Stimulated activated CD8-positive, alpha-beta memory T cell treated with anti-CD3 and anti-CD28 coated beads, Interleukin-15, amount 100 ng/mL, for 4 hours (primary cell): ENCODE measurements at places on chromosomes 12 and 14.

DNA sequence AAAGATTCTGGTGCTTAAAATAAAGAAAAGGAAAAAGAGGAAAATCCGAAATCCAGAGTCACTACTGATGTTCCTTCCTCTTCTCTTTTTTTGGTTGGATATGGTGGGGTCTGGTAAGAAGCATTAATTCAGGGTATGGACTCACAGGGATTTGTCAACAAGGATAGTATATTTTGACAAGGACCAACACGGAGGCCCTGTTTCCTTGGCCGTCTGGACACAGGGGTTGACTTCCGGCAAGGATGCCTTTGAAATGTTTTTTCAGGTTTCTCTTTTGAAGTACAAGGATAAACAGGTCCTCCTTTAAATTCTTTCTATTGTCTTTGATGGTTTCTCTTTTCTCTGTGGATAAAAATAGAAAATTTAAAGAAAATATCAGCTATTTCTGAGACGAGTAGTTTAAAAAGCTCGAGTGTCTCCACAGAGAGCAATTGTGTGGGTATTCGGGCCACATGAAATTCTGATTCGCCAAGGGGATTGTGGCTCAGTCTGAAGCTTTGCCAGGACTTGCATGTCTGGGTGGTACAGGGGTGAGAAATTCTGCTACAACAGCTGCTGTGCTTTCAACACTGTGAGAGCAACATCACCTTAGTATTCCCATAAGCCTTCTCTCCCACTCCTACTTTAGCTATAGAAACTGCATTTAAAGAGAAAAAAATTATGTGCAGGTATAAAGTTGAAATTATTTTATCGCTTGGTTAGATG lies 88.5 kb upstream of the CSRP2 start:
- DNase-seq: no peak

- DNase-seq: no peak
These were observed 14.8 kb downstream of the SNW1 start for GRCh38 chr14:77746064-77746702.

- no peak for DNase-seq
These were observed 963 bp upstream of the TINF2 start for GRCh38 chr14:24243336-24243836.

DNA sequence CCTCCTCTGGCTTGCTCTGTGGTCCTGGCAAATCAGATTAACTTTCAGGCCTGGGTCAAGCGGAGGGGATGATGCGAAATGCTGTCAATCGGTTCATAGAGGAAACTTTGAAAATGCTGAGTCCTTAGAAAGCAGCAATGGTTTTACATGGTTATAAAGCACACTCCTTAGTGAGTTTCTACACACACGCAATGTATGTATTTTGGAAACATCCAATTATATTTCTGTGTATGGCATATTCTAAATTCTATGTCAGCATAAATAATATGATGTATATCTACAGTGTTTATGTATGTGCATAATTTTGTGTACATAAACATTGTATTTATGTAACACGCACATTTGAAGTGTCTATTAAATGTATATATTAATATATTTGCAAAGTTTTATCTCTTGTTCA lies 118.0 kb upstream of the ARID2 start:
- no peak for DNase-seq

DNA sequence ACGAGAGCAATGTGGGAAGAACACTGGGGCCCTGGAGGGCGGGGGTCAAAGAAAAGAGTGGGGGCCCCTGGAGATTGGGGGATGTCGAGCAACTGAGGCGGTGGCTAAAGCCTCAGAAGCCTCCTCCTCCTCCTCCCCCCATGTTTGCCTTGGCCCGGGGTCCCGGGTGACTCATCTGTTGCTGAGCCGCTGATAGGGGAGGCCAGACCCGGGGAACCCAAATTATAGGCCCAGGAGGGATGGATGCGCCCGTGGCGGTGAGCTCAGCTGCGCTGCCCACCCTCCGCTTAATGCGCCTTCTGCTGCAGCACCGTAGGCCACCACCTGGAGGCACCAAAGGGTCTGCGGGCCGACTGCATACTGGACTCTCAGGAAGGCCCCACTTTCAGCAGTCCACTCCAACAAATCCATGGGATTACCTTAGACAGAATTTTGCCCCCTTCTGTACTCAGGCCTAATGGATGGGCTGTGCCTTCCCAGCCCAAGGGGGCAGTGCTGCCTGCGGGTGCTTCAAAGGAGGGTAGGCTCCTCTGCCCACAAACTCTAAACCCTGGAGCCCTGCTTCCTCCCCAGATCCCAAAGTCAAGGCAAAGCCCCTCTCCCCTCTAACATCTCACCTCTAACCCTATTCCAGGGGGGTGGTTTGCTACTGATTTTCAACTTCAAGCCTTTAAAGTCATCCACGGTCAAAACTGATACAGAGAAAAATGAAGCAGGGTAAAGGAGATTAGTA lies 2.6 kb upstream of the WNT10B start:
- DNase-seq: no peak

DNA sequence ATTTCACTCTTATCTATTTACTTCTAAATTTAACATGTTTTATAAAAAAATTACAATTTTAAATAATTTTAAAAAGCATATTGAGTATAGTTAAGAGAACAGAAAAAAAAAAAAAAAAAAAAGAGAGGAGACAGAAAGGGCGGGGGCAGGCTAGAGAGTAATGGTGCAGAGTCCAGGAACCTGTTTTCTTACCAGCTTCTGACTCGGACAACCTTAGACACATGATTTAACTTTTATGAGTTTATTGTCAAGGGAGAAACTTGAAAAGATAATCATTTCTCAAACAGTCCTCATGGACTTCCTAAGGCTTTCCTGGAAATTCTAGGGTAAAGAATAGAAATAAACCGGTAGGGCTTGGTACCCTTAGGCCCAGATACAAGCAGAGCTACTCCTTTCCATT lies 84.3 kb downstream of the RPS6KA5 start:
- DNase-seq: no peak

DNA sequence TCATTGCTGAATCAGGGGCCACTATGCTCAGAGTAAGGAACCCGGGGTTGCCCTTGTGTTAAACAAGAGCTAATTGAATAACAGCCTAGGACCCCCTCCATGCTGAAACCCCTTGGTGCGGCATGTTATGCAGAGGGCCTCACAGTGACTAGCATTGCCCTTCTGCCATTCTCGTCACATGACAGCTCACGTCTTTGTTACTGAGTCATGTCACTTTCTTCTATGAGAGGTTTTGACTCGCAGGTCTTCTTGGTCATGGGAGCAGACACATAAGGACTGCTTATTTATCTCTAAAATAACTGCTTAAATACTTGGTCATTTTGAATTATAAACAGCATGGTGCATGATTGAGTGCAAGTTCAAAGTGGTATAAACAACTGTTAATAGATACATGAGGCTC lies 24.9 kb downstream of the TCTN1 start:
- DNase-seq: no peak

DNA sequence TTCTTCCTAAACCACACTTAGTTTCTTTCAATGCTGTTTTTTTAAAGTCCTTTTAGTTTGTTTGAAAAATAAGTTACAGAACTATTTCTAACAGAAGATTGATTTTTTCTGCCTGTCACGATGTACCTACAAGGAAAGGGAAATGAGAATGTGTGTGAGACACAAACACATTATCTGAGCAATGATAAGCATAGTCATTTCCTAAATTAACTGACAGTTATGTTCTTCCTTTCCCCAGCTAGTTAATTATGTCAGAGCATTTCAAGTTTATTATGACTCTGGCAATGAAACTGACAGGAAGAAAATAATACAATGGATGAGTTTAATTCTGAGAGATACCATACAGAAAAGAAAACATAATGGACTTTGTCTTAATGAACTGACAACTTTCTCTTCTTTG lies 21.3 kb upstream of the LDHB start:
- DNase-seq: no peak

- DNase-seq: no peak
These were observed 16.9 kb upstream of the STON2 start for GRCh38 chr14:81416981-81417380.
